Karpas-422 (cell line): ENCODE measurements at places on chromosomes 13 and 19. TPM values are rescaled to one million over a fixed set of nuclear protein-coding genes. Genes with fewer than 3 reads are reported as not detected.

GRCh38 chr13:48590141-48590901, 57.4 kb upstream of the RCBTB2 start:
- H3K4me3 ChIP-seq = peak overlapping the region; percentile 41
- H3K36me3 ChIP-seq = no peaks in the 10 kb centered on the region; the same call in 1 of the 2 replicates
- peaks cover 73% of the 10 kb centered on the region for H3K4me1 ChIP-seq
- H3K27ac ChIP-seq = peak overlapping the region; percentile 95; the same call in 1 of the 2 replicates
- peak; percentile 68 for DNase-seq

GRCh38 chr19:1956868-1957492, 16.0 kb downstream of the CSNK1G2 start:
- H3K4me1 ChIP-seq = no peaks in the 10 kb centered on the region
- H3K4me3 ChIP-seq = no peak overlapping the region
- no peaks in the 10 kb centered on the region for H3K36me3 ChIP-seq

SIGLEC8 gene
- not detected in 2 replicates for total RNA-seq

WDR88 gene
- not detected in 2 replicates for total RNA-seq

GRCh38 chr13:41157048-41157717, 24.6 kb upstream of the KBTBD6 start:
- H3K36me3 ChIP-seq = no peaks in the 10 kb centered on the region
- DNase-seq = no peak
- H3K4me1 ChIP-seq = no peaks in the 10 kb centered on the region
- no peak overlapping the region for H3K27ac ChIP-seq

- H3K27me3 ChIP-seq = no peaks in the 10 kb centered on the region
- no peak for DNase-seq
- H3K27ac ChIP-seq = no peak overlapping the region
- H3K36me3 ChIP-seq = no peaks in the 10 kb centered on the region
- H3K4me3 ChIP-seq = no peak overlapping the region
- peaks cover 52% of the 10 kb centered on the region for H3K4me1 ChIP-seq
Observed at GRCh38 chr13:23849670-23850069, 39.5 kb downstream of the MIPEP start.

- no peak overlapping the region for H3K4me3 ChIP-seq
- no peaks in the 10 kb centered on the region for H3K4me1 ChIP-seq
- no peaks in the 10 kb centered on the region for H3K36me3 ChIP-seq
- no peak for DNase-seq
Observed at GRCh38 chr19:38285567-38285966, 18.5 kb upstream of the C19orf33 start.

GRCh38 chr19:33998302-33998701, 174.0 kb upstream of the LSM14A start:
- no peaks in the 10 kb centered on the region for H3K27me3 ChIP-seq
- no peak for DNase-seq
- no peak overlapping the region for H3K4me3 ChIP-seq

DNA sequence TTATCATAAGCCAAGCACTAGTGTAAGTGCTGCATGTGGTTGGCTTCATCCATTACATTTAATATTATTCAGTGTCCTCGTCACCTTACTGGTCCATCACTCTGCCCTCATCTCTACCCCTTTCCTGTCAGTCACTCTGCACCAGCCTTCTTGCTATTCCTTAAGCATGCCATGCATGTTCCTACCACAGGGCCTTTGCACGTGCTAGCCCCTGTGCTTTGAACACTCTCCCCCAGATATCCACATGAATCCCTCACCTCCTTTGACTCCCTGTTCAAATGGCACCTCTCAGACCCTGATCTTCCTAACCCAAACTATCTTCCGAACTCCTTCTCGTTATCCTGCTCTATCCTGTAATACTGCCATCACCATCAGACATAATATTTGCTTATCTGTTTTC, 3.2 kb upstream of the RELB start:
- no peaks in the 10 kb centered on the region for H3K27me3 ChIP-seq
- no peak overlapping the region for H3K4me3 ChIP-seq
- H3K4me1 ChIP-seq = peaks cover 13% of the 10 kb centered on the region
- no peak overlapping the region for H3K27ac ChIP-seq

- DNase-seq = no peak
- H3K27ac ChIP-seq = no peak overlapping the region
Observed at GRCh38 chr13:32849369-32849768, 166.9 kb upstream of the KL start.

GRCh38 chr19:38478273-38478971, 44.9 kb downstream of the RYR1 start:
- no peak overlapping the region for H3K27ac ChIP-seq
- no peak overlapping the region for H3K4me3 ChIP-seq
- no peaks in the 10 kb centered on the region for H3K36me3 ChIP-seq

GRCh38 chr13:27960362-27961226, 8.5 kb downstream of the CDX2 start:
- H3K4me3 ChIP-seq = no peak overlapping the region
- no peaks in the 10 kb centered on the region for H3K36me3 ChIP-seq
- no peak for DNase-seq

- no peaks in the 10 kb centered on the region for H3K4me1 ChIP-seq
- no peak for DNase-seq
- no peaks in the 10 kb centered on the region for H3K36me3 ChIP-seq
Observed at GRCh38 chr13:60642552-60642951, 245.5 kb downstream of the TDRD3 start.

- H3K27me3 ChIP-seq = no peaks in the 10 kb centered on the region
- DNase-seq = peak; percentile 96
- H3K36me3 ChIP-seq = peaks cover 41% of the 10 kb centered on the region
- peaks cover 100% of the 10 kb centered on the region for H3K4me1 ChIP-seq
- peak overlapping the region; percentile 58 for H3K4me3 ChIP-seq
Observed at GRCh38 chr19:42113641-42114348, 18.5 kb downstream of the POU2F2 start.

RXFP2 gene
- total RNA-seq = not detected in 2 replicates

DNA sequence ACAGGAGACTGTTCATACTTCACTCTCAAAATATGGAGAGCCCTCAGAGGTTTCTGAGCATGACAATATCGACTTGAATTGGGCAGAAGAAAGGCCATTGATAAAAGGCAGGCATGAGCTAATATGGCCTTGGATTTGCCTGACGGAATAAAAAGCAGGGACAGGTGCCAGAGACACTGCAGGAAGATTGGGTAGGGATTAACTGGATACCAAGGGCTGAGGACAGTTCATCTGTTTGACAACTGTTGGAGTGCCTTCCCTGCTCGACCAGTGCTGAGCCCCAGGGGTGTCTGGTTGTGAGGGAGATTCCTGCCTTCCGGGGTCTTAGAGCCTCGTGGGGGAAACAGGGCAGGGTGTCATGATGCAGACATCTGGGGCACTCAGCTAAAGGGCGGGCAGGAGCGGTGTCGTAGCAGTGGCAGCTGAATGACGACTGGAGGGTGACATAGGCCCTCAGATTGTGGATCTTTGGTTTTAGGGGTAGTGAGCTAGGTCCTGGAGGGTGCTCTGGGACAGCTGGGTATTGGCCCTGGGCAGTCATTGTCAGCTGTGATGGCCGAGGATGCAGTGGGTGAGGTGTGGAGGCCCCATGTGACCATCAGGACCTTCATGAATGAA, 12.3 kb downstream of the GATAD2A start:
- no peaks in the 10 kb centered on the region for H3K27me3 ChIP-seq
- H3K36me3 ChIP-seq = no peaks in the 10 kb centered on the region
- DNase-seq = no peak

GRCh38 chr19:367963-368629, 23.5 kb upstream of the MIER2 start:
- no peak for DNase-seq
- H3K27me3 ChIP-seq = no peaks in the 10 kb centered on the region
- no peak overlapping the region for H3K4me3 ChIP-seq
- no peaks in the 10 kb centered on the region for H3K36me3 ChIP-seq

CYP4F8 gene
- total RNA-seq = not detected in 2 replicates

PRODH2 gene
- total RNA-seq = not detected in 2 replicates

DNA sequence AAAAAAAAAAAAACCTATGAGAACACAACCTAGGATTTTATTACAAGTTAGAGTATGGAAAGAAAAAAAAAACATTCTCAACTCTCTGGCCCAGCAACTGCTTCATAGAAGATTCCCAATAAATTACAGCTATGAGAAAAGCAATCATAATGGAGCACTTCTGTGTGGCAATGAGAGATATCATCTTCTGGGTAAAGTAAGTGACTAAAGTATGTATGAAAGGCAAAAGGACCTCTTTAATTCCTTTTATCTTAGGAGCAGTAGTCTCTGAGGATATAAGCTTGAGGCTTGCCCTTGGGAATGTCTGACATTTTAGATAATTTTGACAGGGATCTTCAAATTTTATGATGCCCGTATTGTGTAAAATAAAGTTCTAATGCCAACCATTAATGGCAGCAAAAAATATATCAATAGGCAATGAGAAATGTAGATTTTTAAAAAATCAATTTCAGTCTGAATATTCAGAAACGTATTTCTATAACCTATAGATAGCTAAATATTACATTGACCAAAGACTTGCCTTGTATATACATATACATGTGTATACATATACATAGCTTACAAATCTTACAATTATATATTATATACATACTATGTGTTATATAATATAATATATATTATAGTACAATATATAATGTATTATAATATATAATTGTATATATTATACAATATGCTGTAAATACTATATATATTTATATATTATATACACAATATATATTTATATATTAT, 823.9 kb upstream of the SLITRK1 start:
- H3K36me3 ChIP-seq = no peaks in the 10 kb centered on the region
- no peak overlapping the region for H3K27ac ChIP-seq
- DNase-seq = no peak

KLK3 gene
- total RNA-seq = not detected in 2 replicates

- H3K27me3 ChIP-seq = no peaks in the 10 kb centered on the region
- no peak for DNase-seq
- H3K36me3 ChIP-seq = peaks cover 41% of the 10 kb centered on the region
- H3K4me3 ChIP-seq = no peak overlapping the region
- peaks cover 50% of the 10 kb centered on the region for H3K4me1 ChIP-seq
- H3K27ac ChIP-seq = no peak overlapping the region
Observed at GRCh38 chr13:112562786-112563383, 25.1 kb downstream of the TUBGCP3 start.

GRCh38 chr13:61086087-61086486, 329.6 kb downstream of the PCDH20 start:
- DNase-seq = no peak
- no peaks in the 10 kb centered on the region for H3K27me3 ChIP-seq
- no peak overlapping the region for H3K4me3 ChIP-seq
- no peaks in the 10 kb centered on the region for H3K36me3 ChIP-seq
- H3K27ac ChIP-seq = no peak overlapping the region

DNA sequence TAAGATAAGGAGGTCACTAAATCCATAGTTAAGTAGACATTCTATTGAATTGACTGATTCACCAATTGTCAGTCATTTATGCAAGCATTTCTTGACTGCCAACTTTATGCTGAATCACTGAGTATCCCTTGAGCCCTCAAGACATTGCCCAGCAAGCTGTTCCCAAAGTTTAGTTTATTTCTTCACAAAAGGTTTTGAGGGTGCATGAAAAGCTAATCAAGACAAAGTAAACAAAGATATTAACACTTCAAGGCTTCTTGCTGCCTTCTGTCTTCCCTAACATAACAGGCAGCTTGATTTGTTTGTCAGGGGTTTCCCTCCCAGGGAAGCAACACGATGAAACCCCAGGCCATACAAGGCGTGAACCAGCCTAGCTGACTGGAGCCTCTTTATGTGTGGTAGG, 374.4 kb downstream of the SPRY2 start:
- DNase-seq = no peak
- H3K4me3 ChIP-seq = no peak overlapping the region
- H3K27ac ChIP-seq = no peak overlapping the region
- no peaks in the 10 kb centered on the region for H3K27me3 ChIP-seq

C13orf46 gene
- total RNA-seq = not detected in 2 replicates

DNA sequence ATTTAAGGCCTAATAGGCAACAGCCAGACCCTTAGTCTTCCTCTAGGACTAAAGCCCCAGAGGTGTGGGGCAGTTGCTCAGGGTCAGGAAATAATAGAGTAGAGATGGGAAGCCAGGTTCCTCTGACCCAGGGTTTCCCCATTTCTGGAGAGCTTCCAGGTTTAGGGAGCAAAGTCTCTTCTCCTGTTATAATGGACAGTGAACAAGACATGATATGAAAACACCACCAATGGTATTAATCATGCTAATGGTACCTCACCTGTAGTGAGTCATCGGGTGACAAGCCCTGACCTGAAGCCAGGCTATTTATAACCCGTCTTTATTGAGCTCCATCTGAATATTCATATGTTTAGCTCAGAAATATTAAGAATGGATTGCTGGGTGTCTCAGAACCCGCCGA, 24.6 kb downstream of the BICRA start:
- no peaks in the 10 kb centered on the region for H3K27me3 ChIP-seq

TNFRSF19 gene
- not detected in 2 replicates for total RNA-seq

DAZAP1 gene
- 110 and 244 TPM in 2 replicates for total RNA-seq
